A549 treated with ZK216348 at 1 μM for 4 hours (cell line): ENCODE measurements at places on chromosomes 5 and 9. TPM values are rescaled to one million over a fixed set of nuclear protein-coding genes. Genes with fewer than 3 reads are reported as not detected.

KLF4 gene
- 19.6 to 24.4 TPM (median 20.6 TPM) in 5 replicates for total RNA-seq

MIGA2 gene
- total RNA-seq = 6.8 to 17.2 TPM (median 13.4 TPM) in 5 replicates

SPATA31A3 gene
- not detected in 5 replicates for total RNA-seq

PRDM9 gene
- total RNA-seq = not detected in 5 replicates

C7 gene
- total RNA-seq = not detected in 5 replicates

PCDHAC2 gene
- 3.3 to 7.4 TPM (median 4.4 TPM) in 5 replicates for total RNA-seq

MAN2A1 gene
- total RNA-seq = 7.4 to 17.3 TPM (median 15.4 TPM) in 5 replicates

PCDHB2 gene
- 2.7 to 4.5 TPM (median 3.1 TPM) in 5 replicates for total RNA-seq

PCDHA2 gene
- total RNA-seq = 0.14 TPM in 1 of 5 replicates, not detected in the others

DOCK8 gene
- 0.23 to 1.0 TPM (median 0.40 TPM) in 5 replicates for total RNA-seq

TLX3 gene
- not detected in 5 replicates for total RNA-seq

PCDH1 gene
- 1.6 to 4.8 TPM (median 3.1 TPM) in 5 replicates for total RNA-seq

MORN5 gene
- total RNA-seq = not detected in 5 replicates

S1PR3 gene
- 49.8 to 71.1 TPM (median 63.9 TPM) in 5 replicates for total RNA-seq

PCDHA10 gene
- 0.02 to 0.11 TPM in 2 of 5 replicates, not detected in the others for total RNA-seq

STK32A gene
- total RNA-seq = 0.20 to 0.74 TPM (median 0.29 TPM) in 5 replicates

WDR31 gene
- 0.94 to 1.5 TPM (median 1.2 TPM) in 5 replicates for total RNA-seq

BTNL8 gene
- total RNA-seq = not detected in 5 replicates

COL5A1 gene
- total RNA-seq = 33.7 to 68.2 TPM (median 47.1 TPM) in 5 replicates

SEC24A gene
- 9.9 to 17.1 TPM (median 13.7 TPM) in 5 replicates for total RNA-seq

ANKRD34B gene
- 0.06 to 0.31 TPM (median 0.25 TPM) in 4 of 5 replicates, not detected in the other for total RNA-seq

FAM151B gene
- 1.2 to 2.3 TPM (median 1.9 TPM) in 5 replicates for total RNA-seq

NUTM2F gene
- not detected in 5 replicates for total RNA-seq

NSA2 gene
- 120 to 193 TPM (median 124 TPM) in 5 replicates for total RNA-seq

IDNK gene
- 5.4 to 9.7 TPM (median 6.2 TPM) in 5 replicates for total RNA-seq

HARS2 gene
- total RNA-seq = 37.0 to 41.3 TPM (median 39.9 TPM) in 5 replicates

IL4 gene
- total RNA-seq = not detected in 5 replicates

BAAT gene
- total RNA-seq = 0.42 to 0.57 TPM (median 0.51 TPM) in 5 replicates

NRARP gene
- 1.9 to 7.2 TPM (median 5.6 TPM) in 5 replicates for total RNA-seq

FBP2 gene
- 0.11 TPM in 1 of 5 replicates, not detected in the others for total RNA-seq

PLPPR1 gene
- total RNA-seq = not detected in 5 replicates

SPINK13 gene
- total RNA-seq = not detected in 5 replicates

SLC45A2 gene
- not detected in 5 replicates for total RNA-seq

FOXI1 gene
- total RNA-seq = not detected in 5 replicates

SOX30 gene
- total RNA-seq = not detected in 5 replicates

GLIPR2 gene
- total RNA-seq = 7.1 to 10.8 TPM (median 9.4 TPM) in 5 replicates

PAEP gene
- 0.20 to 0.41 TPM in 2 of 5 replicates, not detected in the others for total RNA-seq

GABRB2 gene
- not detected in 5 replicates for total RNA-seq

PLCXD3 gene
- total RNA-seq = 0.04 to 0.29 TPM (median 0.18 TPM) in 5 replicates
